ENCODE measurements at places on chromosomes 13 and 19.

DNA sequence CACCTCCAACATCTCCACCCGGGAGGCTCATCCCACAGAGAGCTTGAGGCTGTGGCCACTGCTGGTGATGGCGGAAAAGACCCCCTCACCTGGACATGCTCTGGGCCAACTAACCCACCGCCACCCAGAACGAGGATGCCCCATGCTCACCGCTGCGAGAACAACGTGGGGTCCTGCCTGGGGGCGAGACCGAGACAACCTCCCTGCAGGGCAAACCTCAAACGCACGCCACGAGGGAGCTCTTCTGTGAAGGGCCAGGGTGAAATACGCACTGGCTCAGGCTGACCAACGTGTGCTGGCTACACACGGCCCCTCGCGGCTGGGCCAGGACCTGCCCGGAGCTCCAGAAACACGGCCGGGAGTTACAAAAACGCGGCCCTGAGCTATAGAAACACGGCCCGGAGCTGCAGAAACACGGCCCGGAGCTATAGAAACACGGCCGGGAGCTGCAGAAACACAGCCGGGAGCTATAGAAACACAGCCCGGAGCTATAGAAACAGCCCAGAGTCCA is 19.0 kb upstream of the PLPP2 start:
- DNase-seq = no peak

DNA sequence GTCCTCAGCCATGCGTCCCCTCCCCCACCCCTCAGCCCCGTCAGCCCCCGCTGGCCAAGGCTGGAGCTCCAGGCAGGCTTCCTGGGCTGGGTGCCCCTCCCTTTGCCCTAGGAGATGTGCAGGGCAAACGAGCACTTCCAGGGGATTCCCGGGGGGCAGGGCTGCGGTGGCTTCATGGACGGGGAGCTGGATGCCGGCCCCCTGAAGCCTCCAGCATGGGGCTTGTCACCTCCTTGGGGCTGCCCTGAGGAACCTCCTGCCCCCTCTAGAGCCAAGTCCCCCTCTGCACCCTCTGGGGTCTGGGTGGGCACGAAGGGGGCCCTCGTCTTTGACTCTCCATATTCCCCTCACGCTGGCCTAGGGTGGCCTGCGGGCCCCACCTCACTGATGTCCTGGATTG is 25.4 kb upstream of the SLC7A10 start:
- no peak for DNase-seq

GRCh38 chr13:46490129-46490528 is 62.8 kb upstream of the LRCH1 start:
- DNase-seq = no peak

DNA sequence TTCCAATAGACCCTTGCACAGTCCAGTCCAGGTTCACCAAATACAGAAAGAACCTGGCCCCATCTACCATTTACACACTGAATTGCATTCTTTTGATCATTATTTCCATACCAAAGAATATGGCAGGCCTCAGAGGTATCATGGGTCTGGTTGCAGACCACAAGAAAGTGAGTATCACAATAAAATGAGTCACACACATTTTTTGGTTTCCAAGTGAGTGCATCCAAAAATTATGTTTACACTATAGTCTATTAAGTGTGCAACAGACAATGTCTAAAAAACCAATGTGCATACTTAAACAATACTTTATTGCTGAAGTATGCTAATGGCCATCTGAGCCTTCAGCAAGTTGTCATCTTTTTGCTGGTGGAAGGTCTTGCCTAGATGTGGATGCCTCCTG is 105.3 kb downstream of the SPACA7 start:
- no peak for DNase-seq

DNA sequence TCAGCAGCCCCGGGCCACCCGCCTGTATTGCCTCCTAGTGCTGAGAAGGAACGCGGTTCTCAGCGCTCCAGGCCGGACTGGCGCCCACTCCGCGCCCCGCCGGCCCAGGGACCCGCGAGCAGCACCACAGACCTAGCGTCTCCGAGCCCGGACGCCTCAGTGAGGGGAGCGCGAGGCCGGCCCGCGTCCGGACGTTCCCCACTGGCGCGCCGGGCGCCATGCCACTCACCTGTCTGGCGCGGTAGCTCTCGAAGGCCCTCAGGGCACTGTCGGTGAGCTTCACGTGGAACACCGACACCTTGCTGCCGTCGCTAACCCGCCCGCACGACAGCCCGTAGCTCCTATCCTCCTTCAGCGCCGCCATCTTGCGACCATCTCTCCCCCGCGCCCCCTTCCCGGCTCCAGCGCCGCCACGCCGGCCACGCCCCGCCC is at the start of gene ELL:
Gene ELL (minus strand): TSS at position 379 of the 432 bp plus-strand sequence. CDS start 15 bp downstream, at position 364.
- DNase-seq = peak; percentile 19

- peak; percentile 23 for DNase-seq
Observed at GRCh38 chr13:32988608-32989289, 27.5 kb upstream of the KL start.

- DNase-seq = peak; percentile 83
Observed at GRCh38 chr13:43303033-43303729, 279.8 kb downstream of the DNAJC15 start.

Measured in hematopoietic multipotent progenitor cell treated with erythropoietin and hydrocortisone succinate and interleukin-3 and kit ligand, for 6 days (in vitro differentiated cells).